Posterior vena cava (tissue), 2 donors: ENCODE measurements at places on chromosomes 6 and 20. TPM values are rescaled to one million over a fixed set of nuclear protein-coding genes. Genes with fewer than 3 reads are reported as not detected.

DNA sequence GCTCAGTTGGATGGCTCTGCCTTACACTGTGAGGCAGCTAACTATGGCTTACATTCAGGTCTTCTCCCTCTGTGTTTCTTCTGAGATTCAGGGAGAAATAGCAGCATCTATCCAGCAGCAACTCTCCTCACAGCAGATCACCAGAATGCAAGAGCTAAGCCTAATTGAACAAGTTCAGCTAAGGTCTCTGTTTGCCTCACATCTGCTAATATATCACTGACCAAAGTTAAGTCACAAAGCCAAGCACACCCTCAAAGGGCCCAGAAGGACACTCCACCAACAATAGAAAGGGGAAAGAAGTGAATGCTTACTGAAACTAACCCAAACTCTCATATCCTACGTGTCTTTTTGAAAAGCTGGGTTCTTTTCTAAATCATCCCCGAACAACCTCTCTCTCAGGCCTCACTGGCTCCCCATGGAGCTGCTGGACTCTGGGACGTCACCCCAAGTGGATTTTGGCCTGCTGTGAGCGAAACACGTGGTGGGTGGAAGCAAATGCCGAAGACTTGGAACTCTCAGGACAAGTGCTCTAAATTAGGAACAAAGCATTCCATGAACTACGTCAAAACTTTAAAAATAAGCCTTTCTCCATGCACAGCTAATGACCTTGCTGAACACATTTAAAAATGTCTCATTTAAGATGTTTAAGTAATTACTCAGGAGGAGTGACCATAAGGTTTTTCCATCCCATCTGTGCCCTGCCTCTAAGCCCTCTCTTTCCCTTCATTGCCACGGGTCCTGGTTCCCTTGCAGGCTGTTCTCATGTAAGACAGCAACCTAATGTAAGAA is 167.5 kb upstream of the PLCB4 start:
- peak; percentile 88 for DNase-seq

DNA sequence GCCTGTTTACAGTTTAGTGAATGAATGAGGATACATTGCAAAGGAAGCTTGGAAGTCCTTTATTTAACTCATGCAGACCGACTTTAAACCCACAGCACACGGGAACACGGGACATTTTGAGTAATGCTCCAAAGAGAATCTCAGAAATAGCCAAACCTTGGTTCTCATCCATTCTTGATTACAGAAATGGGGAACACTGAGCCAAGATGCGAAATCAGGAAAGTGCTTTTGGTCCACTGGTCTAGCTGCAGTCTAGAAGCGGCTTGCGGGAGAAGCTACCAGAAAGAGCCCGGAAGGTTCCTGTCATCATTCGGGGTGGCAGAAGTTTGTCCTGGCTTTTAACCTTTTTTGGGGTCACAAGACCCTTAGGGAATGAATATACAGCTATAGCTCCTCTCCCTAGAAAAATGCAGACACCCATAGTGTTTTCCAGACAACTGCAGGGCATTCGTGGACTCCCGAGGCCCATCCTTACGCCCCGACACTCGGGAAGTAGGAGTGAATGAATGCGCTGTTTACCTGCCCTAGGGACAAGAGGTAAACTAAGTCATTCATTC is 475 bp upstream of the TMEM181 start:
- no peak for DNase-seq

DNA sequence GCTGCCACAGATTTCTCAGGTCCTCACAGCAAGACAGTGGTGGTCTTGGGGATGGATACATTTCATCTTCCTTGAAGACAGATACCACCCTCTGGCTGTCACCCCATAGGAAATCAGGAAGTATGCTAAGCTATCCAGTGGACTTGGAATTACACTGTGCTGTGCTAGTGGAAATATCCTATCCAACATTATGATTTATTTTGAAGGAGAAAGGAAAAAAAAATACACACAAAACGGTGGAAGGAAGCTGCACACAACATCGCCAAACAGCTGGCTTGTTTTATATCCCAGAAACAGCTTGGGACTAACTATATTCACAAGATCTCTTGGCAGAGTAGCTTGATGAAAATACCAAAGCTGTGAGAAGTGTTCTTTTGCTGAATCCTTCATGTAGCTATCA is 257.6 kb downstream of the LAMA2 start:
- no peak for DNase-seq

Gene DZANK1
- 1.7 TPM for total RNA-seq

- DNase-seq = no peak
Observed at GRCh38 chr20:31474097-31474436, 860 bp downstream of the DEFB124 start.

GRCh38 chr20:1328680-1329330 is at the start of gene SDCBP2:
Gene SDCBP2, minus strand, starts transcription at chr20:1329139. Its CDS starts 8,723 bp downstream, at chr20:1320416.
- peak; percentile 41 for DNase-seq

Gene ENPP1
- 13.6 TPM for total RNA-seq

Gene TNFAIP3
- total RNA-seq = 28.6 TPM

DNA sequence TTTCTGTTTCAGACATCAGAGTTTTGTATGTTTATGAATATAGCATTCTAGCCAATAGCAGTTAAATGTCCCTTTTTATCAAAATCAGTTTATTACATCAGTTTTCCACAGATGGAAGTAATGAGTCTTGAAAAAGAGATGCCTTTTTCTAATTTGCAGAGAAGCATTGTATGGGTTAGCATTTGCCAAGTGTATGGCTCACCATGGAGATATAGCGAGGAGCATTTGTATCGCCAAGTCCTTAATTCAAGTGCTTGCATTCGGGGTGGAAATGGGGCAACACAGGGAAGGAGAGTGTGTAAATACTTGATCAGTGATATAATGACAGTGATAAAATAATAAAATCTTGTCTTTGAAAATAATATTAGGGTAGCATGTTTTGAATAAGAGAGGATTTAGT is 42.9 kb downstream of the TXLNB start:
- no peak for DNase-seq

Gene MAFB
- 54.0 TPM for total RNA-seq

Gene OOEP
- total RNA-seq = 0.24 TPM

Gene DAAM2
- 62.7 TPM for total RNA-seq

Gene GPX5
- not detected for total RNA-seq
